Fibroblast of skin of left biceps (primary cell): ENCODE measurements at places on chromosomes 6 and 20.

GRCh38 chr20:5687884-5688283, 62.3 kb upstream of the SHLD1 start:
- DNase-seq: no peak

DNA sequence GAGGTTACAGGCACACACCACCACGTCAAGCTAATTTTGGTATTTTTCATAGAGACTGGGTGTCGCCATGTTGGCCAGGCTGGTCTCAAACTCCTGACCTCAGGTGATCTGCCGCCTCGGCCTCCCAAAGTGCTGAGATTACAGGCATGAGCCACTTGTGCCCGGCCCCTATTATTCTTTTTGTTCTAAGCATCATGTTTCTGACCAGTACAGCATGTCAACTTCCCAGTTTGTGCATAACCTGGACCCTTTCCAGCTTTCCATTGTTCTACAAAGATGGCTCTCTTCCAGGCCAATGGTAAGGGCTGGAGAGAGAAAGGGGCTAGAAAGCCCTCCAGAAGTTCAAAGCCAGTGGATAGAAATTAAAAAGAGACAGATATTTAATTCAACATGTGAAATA, 91.3 kb upstream of the TNFAIP3 start:
- DNase-seq: no peak

GRCh38 chr20:15836634-15837033, 736.6 kb downstream of the KIF16B start:
- no peak for DNase-seq

DNA sequence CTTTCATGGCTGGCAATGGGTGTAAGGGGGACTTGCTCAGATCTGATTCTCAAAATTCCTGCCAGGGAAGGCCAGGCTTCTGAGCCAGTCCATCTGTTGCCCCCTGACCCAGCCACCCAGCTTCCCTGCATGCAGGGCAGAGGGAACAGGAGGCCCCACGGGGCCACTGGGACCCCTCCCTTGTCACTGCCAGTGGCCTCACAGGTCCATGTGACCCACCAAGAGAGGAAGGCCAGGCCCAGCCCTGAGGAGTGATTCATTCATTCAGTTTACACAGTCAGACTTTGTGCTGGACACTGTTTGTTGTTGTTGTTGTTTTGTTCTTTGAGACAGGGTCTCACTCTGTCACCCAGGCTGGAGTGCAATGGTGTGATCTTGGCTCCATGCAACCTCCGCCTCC, 39.5 kb downstream of the UBE2V1 start:
- DNase-seq: no peak

DNA sequence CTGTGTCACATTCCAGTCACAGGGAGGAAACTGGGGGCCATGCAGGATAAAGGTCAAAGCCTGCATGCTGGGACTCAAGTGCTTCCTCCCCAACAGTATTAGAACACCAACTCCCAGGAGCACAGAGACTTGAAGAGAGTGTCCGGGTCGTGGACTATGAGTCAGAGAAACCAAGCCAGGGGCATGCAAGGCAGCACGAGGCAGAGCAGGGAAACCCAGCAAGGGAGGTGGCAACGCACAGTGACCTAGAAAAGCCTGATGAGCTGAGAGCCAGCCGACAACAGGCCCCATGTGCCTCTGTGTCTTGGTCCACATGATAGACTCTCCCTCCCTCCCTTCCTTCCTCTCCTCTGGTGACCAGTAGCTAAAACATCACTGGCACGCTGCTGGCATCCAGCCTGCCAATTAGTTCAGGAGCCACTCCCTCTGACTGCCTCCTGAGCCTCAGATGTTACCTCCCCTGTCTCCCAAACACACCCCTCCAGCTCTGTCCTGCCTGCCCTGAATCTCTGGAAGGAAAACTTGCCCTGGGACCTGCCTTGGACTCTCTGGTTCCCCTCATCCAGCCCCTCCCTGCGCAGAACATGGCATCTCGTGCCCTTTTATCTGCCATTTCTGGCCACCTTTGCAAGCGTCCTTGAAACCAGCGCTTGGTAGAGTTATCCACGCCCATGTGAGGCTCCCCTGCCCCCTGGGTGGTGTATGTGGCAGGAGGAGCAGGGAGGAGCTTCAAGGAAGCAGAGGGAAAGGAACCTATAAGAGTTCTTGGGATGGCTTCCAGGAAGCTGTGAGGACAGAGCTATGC, 16.2 kb upstream of the RNF39 start:
- DNase-seq: no peak

- no peak for DNase-seq
Measured at GRCh38 chr6:151948002-151948743, 140.7 kb downstream of the ESR1 start.

DNA sequence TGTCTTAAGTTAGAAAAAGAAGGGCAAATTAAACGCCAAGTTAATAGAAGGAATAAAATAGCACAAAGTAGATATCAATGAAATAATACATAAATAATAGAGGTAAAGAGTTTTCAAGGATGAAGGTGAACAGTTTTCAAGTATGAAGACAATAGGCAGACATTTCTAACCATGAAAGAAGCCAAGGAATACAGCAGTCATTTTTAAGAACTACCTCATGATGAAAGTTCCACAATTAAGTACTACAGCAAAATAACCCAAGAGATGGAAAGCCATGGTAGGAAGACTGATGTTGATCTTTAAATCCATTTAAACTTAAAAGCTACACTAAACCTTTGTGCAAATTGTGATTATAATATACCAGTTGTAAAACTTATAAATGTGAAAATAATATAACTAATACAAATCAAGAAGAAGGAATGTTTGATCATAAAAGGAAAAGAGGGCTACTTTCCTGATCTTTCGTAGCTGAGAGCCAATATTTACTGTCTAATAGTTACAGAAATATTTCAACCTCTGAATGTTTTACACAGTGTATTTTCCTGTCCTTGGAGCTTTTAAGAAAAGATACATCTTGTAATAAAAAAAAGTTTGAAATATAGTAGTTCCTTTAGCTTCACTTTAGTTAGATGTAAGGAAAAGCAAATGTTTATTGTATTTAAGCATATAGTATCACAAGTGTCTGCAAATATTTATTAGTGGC, 143.1 kb downstream of the STXBP5 start:
- DNase-seq: no peak

DNA sequence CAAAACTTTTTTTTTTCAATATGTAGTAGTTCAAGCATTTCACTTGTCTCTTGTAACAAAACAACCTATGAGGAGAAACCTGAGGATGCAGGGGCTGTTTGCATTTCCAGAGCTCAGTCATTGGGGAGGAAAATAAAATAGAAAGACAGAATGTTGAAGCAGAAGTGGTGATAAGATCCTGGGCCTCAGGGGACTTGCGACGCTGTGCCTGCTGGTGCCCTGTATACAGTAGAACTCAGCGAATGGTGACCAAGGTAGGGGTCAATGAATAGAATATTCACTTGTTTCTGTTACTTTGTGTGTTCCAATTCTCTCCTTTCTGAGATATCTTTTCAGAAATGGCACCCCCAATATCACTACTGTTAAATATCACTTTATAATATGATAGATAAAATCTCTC, 271.6 kb downstream of the FARS2 start:
- no peak for DNase-seq

DNA sequence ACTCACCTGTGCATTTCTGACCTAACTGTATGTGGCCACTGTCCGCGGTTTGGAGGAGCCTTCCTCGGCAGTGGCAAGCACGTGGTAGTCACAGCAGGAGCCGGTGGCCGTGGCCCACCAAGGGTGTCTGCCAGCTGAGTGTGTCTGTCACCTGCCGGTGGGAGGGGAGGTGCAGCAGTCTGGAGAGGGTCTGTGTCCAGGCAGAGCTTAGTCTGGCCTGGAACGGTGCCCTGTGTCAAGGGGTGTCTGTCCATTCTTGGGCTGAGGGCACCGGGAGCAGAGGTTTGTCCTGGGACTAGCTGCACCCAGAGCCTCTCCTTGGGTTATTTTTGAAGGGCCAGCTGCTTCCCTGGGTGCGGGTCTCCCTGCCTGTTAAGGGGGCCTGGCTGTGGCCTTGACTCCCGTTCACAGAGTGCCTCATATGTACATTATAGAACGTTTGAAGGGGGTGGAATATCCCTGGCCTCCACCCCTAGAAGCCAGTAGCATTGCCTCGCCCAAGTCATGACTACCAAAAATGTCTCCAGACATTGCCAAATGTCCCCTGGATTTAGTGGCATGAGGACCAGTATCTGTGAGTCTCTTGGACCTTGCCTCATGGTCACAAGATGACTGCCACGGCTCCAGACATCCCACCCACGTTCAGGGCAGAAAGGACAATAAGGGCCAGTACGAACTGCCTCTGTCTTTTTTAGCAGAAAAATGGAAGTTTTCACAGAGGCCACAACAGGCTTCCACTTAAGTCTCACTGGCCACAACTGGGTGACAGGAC, 5.2 kb downstream of the RBM38 start:
- DNase-seq: no peak

DNA sequence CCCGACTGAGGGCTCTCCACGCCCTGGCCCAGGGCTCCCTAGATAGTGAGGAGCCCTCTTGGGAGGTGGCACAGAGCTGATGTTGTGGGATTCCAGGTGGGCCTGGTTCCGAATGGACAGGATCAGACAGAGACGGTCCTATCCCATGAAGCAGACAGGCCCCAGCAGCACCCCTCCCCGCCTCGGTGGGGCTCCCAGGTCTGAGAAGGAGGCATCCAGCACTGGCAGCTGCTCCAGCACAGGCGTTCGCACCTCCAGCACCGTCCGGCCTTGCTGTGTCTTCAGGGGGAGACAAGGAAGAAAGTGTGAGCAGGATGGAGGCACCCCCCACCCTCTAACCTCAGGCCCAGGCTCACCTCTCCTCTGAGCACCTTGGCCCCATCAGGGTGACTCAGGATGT, 28.7 kb downstream of the COL11A2 start:
- DNase-seq: no peak

- no peak for DNase-seq
Measured at GRCh38 chr20:54654450-54654849, 179.1 kb downstream of the DOK5 start.

GRCh38 chr20:53599044-53599362, 5.4 kb upstream of the ZNF217 start:
- DNase-seq: no peak

DNA sequence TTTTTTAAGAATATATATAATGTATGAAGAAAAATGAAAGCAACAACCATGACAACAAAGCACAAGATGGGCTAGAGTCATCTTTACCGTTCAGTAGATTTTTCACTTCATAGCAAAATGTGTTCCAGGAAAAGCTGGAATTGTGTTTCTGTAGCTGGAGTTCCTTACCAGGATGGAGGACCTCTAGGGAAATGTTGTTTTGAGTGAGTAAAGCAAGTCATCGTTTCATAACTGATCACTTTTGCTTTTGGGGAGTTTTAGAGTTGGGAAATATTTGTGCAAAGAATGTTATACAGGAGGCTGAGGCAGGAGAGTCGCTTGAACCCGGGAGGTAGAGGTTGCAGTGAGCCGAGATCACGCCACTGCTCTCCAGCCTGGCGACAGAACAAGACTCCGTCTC, 151.6 kb downstream of the SASH1 start:
- no peak for DNase-seq

DNA sequence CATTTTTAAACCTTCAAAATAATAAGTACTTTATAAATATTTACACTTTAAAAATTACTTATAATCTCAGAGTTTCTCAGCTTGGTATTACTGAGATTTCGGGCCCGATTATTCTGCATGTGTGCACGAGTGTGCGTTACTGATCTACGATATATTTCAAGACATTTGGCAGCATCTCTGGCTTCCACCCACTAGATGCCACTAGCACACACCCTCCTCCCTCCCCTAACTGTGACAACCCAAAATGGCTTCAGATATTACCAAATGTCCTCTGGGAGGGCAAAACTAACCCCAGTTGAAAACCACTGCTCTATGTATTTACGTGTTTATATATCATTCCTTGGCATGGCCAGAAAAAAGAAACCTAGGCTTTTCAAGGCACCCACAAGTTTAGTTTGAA, 95.9 kb downstream of the FYN start:
- DNase-seq: no peak

GRCh38 chr6:45212976-45213375, 115.2 kb upstream of the RUNX2 start:
- DNase-seq: no peak

DNA sequence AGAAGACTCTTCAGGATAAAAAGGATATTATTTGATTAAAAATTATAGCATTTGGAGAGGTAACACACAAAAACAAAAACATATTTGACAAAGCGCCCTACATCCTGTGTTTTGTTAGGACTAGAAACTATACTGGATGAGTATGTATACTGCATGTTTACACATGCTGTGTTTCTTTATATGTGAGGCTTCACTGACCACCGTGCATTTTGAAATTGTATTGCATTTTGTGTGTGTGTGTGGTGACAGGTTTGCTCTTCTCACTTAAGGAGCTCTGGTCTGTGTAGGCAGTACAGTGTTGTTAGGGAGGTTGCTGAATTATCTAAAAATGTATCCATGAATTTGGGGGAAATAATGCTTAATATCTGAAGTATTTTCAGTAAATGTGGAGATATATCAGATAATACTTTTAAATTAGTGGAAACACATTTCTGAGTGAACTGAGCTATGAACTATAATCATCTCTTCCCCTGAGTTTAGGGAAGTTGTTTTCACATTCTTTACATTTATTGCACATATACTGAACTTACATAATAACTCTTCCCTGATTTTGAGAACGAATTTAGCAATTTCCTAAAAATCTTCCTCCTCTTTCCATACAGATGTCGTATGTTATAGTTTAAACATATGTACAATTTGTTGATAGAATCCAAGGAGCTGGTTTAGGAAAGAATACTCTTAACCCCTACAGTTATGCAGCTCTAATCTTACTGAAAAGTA, 43.3 kb downstream of the TMEM170B start:
- DNase-seq: no peak

- DNase-seq: no peak
Measured at GRCh38 chr6:124203101-124203811, 399.6 kb downstream of the NKAIN2 start.

DNA sequence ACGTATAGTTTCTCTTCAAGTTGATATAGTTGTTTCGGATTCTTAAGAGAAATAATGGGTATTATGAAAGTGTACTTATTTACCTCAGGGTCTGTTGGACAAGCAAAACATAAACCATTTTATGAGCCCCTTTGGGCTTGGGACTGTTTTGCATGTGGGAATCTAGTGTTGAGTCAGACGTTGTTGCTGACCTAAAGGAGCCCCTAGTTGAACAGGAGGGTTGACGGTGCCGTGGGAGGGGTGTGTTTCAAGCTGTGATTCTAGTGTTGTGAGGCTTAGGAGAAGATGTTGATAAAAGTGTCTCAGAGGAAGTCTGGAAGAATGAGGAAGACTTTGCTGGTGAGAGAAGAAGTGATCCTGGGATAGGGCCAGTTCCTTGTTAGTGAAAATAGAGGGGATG, 140.0 kb downstream of the ARID1B start:
- no peak for DNase-seq
